ENCODE measurements at places on chromosomes 5 and 9.

GRCh38 chr5:31479706-31480105 lies 52.2 kb downstream of the DROSHA start:
- no peak for DNase-seq

GRCh38 chr9:106883626-106884190 lies 20.7 kb downstream of the ZNF462 start:
- no peak for DNase-seq

GRCh38 chr5:111680737-111681413 lies 76.1 kb downstream of the NREP start:
- DNase-seq: no peak

GRCh38 chr5:76565009-76565408 lies 58.2 kb downstream of the F2RL2 start:
- DNase-seq: no peak

- no peak for DNase-seq
Observed at GRCh38 chr9:124429530-124429867, 14.3 kb upstream of the PSMB7 start.

- DNase-seq: no peak
Observed at GRCh38 chr9:17322882-17323864, 188.3 kb downstream of the CNTLN start.

GRCh38 chr9:131262327-131263032 lies 13.8 kb downstream of the FAM78A start:
- DNase-seq: no peak
